ENCODE measurements at places on chromosomes 7 and 10. TPM values are rescaled to one million over a fixed set of nuclear protein-coding genes. Genes with fewer than 3 reads are reported as not detected.

DNA sequence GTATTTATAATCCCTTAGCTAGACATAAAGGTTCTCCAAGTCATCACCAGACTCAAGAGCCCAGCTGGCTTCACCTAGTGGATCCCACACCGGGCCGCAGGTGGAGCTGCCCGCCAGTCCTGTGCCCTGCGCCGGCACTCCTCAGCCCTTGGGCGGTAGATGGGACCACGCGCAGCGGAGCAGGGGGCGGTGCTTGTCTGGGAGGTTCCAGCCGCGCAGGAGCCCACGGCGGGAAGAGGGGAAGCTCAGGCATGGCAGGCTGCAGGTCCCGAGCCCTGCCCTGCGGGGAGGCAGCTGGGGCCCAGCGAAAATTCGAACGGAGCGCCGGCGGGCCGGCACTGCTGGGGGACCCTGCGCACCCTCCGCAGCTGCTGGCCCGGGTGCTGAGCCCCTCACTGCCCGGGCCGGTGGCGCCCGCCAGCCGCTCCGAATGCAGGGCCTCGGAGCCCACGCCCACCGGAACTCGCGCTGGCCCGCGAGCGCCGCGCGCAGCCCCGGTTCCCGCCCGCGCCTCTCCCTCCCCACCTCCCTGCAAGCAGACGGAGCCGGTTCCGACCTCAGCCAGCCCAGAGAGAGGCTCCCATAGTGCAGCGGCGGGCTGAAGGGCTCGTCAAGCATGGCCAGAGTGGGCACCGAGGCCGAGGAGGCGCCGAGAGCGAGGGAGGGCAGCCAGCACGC, 675.6 kb downstream of the REEP3 start:
- no peak overlapping the region for H3K27ac ChIP-seq
- DNase-seq, result no peak
- H3K4me1 ChIP-seq, result no peaks in the 10 kb centered on the region

DNA sequence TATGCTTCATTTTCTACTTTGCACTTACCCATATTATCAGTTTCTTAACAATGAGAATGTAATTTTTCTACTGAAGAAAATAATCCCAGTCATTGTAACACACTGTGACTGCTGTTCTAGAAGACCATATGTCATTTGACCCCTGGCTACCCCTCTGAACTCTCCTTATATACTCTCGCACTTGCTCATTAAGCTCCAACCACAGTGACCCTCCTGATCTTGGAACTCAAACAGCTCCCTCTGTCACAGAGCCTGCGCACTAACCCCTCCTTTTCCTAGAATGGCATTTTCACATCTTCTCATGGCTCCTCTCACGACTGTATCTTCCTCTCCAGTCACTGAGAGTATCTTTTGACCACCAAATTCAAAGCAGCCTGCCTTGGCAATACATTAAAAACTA, 169.7 kb downstream of the CACNA2D1 start:
- H3K27me3 ChIP-seq, result no peaks in the 10 kb centered on the region
- DNase-seq, result no peak
- no peak overlapping the region for H3K4me3 ChIP-seq

The LRIT1 gene
- not detected for total RNA-seq

GRCh38 chr10:18350340-18350739, 210.1 kb downstream of the CACNB2 start:
- H3K36me3 ChIP-seq, result no peaks in the 10 kb centered on the region
- no peak overlapping the region for H3K27ac ChIP-seq
- H3K4me1 ChIP-seq, result no peaks in the 10 kb centered on the region
- no peaks in the 10 kb centered on the region for H3K27me3 ChIP-seq
- H3K4me3 ChIP-seq, result no peak overlapping the region

The GRM3 gene
- not detected for total RNA-seq

The PLAC9 gene
- 35.0 TPM for total RNA-seq

DNA sequence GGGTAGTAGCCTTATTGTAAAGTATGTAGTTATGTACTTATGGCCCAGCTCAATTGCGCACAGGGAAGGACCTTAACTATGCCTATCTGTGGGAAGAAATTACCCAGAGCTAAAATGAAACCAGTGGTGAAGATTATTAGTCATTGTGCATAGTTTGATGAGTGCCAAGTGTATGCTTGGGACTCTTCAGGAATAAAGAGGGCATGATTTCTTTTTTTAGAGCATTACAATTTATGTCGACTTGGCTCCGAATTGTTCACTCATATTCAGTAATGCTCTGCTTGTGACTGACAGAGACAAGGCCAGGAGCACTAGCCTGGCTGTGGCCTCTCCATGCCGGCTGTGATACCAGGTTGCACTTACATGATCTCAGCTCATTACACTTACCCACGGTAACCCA, 269.5 kb downstream of the TRIL start:
- no peaks in the 10 kb centered on the region for H3K36me3 ChIP-seq
- DNase-seq, result no peak
- no peaks in the 10 kb centered on the region for H3K27me3 ChIP-seq
- no peak overlapping the region for H3K4me3 ChIP-seq
- no peak overlapping the region for H3K27ac ChIP-seq

The CDC14C gene
- not detected for total RNA-seq

The STAG3 gene
- total RNA-seq, result 3.7 TPM

DNA sequence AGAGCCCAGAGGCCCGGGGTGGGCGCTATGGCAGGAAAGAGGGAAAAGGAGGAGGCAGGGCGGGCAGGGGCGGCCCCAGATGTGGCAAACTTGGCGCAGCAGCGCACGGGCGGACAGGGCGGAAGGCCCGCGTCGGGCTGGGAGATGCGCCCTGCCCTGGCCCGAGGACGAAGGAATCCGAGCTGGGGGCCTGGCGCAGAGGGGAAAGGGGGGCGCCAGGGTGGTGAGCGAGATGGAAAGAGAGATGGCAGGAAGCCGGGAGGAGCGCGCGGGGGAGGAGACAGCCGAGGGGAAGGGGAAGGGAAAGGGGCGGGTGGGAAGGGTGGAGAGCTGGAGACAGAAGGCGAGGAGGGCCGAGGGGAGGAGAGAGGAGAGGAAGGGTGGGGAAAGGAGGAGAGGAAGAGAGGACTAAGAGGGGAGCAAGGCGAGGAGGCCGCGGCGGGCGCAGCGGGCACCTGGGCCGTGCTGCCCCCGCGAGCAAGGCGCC, at the start of gene MARVELD1:
MARVELD1 (plus strand) TSS at position 392 of the 487 bp plus-strand sequence. CDS start 147 bp downstream, outside the sequence.
- H3K4me1 ChIP-seq, result peaks cover 72% of the 10 kb centered on the region
- peak within 1 kb of the TSS; percentile 95 for H3K27ac ChIP-seq
- H3K27me3 ChIP-seq, result peaks cover 4% of the 10 kb centered on the region
- H3K4me3 ChIP-seq, result peak within 1 kb of the TSS; percentile 67
- DNase-seq, result peak; percentile 90

DNA sequence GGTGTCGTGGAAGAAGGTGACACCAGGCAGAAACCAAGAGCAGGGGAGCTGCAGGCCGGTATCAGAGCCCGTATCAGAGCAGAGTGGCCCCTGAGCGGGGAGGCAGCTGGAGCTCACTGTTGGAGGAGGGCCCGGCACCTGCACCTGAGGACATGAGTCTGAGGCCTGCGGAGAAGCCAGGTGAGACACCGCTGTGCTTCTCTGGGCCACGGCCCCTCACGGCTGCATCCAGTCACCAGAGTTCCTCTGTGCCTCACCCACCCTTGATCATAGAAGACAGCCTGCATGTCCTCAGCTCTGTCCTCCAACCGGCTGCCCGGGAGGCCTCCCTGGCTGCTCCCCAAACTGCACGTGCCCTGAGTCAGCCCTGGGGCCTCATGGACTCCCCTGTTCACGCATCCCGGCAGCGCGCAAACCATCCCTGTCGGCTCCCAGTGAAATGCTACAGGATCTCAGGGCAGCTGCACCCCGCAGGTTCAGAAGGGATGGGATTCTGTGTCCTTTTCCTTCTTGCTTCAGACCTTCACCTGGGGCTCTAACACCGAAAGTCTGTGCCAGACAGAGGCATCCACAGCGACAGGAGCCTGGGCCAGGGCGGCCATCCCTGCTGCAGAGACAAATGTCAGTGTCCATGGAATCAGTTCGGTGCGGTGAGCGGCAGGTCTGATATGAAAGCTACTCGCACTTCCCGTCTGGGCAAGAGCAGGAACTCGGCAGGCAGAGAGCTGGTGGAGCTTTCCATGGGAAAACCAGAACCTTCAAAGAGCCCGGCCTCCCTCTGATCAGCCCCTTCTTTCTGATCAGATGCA, 111.9 kb upstream of the FAM20C start:
- peaks cover 28% of the 10 kb centered on the region for H3K27me3 ChIP-seq
- H3K4me1 ChIP-seq, result no peaks in the 10 kb centered on the region
- peak; percentile 15 for DNase-seq
- no peak overlapping the region for H3K27ac ChIP-seq
- no peaks in the 10 kb centered on the region for H3K36me3 ChIP-seq
- no peak overlapping the region for H3K4me3 ChIP-seq

The ZNF239 gene
- total RNA-seq, result 2.3 TPM

GRCh38 chr10:58531084-58531695, 18.5 kb downstream of the BICC1 start:
- no peaks in the 10 kb centered on the region for H3K4me1 ChIP-seq
- no peaks in the 10 kb centered on the region for H3K36me3 ChIP-seq
- DNase-seq, result no peak
- no peaks in the 10 kb centered on the region for H3K27me3 ChIP-seq

GRCh38 chr10:130895161-130895560, 416.4 kb downstream of the TCERG1L start:
- H3K4me1 ChIP-seq, result no peaks in the 10 kb centered on the region
- no peak overlapping the region for H3K27ac ChIP-seq
- no peaks in the 10 kb centered on the region for H3K36me3 ChIP-seq
- DNase-seq, result no peak

The IDE gene
- total RNA-seq, result 50.2 TPM

DNA sequence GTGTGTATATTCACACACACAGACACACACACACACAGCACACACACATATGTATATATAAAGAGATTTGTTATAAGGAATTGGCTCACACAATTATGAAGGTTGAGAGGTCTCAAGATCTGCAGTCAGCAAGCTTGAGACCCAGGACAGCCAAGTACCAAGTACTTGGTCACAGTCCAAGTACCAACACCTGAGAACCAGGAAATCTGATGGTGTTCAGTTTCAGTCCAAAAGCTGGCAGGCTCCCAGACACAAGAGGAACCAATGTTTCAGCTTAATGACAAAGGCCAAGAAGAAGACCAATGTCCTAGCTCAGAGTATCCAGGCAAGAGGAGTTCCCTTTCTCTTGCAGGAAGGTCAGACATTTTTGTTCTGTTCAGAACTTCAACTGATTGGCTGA, 780.2 kb downstream of the MAGI2 start:
- H3K36me3 ChIP-seq, result no peaks in the 10 kb centered on the region
- no peaks in the 10 kb centered on the region for H3K27me3 ChIP-seq
- H3K27ac ChIP-seq, result no peak overlapping the region
